ENCODE measurements at places on chromosomes 7 and 10. TPM values are rescaled to one million over a fixed set of nuclear protein-coding genes. Genes with fewer than 3 reads are reported as not detected.

DNA sequence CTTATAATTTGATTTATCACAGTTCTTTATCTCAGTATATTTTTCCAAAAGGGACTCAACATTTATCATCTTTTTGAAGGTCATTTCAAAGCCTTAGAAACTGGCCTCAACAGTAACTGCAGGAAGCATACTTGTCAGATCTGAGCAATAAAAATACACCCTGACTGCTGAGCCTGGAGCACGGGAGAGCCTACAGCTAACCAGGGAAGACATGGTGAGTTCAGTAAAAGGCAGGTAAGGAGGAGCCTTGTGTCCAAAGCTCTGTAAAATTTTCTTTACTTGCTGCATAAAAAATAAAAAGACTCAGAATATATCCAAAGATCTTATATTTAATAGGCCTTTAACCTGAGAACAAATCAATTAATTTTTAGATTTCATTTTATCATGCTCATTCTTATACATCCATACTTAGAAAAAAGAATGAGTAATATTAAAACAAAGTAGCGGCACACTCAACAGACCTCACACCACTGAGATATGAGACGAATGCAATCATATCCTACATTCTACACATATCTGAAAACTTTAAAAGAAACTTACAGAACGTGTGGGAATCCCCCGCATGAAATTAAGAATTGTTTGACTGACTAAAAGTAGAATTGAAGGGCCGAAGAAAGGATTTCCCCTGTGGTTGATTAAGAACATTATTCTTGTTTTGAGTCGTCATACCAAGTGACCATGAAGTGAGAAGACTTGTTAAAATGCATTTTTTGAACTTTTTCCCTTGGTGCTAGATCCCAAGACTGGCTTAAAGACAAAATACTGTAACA is 296.4 kb upstream of the MKLN1 start:
- no peak for DNase-seq

The HPSE2 gene
- polyA plus RNA-seq: 13.0 TPM

GRCh38 chr7:151372612-151373265 is 31.1 kb downstream of the NUB1 start:
- DNase-seq: no peak

- no peak for DNase-seq
Measured at GRCh38 chr7:131234719-131235488, 92.8 kb upstream of the MKLN1 start.

GRCh38 chr10:6396652-6397051 is 183.4 kb downstream of the PRKCQ start:
- DNase-seq: no peak

- DNase-seq: no peak
Measured at GRCh38 chr7:30023524-30023923, 3.0 kb downstream of the FKBP14 start.

DNA sequence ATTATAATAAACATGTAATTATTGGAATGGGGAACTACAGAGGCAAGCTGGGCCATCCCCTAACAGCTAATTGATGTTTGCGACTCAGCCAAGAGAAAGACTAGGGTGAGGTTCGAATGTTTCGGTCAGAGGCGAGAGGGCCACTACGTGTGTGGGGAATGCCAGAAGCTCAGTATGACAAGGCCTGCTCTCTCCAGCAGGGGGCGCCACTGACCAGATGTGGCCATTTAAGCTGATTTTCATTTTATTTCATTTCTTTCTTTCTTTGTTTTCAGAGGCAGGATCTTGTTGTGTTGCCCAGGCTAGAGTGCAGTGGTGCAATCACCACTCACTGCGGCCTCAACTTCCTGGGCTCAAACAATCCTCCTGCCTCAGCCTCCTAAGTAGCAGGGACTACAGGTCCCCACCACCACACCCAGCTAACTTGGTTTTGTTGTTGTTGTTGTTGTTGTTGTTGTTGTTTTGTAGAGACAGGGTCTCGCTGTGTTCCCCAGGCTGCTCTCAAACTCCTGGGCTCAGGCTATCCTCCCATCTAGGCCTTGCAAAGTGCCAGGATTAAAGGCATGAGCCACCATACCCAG is 38.1 kb downstream of the TMEM130 start:
- DNase-seq: no peak

- DNase-seq: no peak
Measured at GRCh38 chr7:105007298-105007697, 6.7 kb upstream of the KMT2E start.

The DNMBP gene
- polyA plus RNA-seq: 30.1 TPM

DNA sequence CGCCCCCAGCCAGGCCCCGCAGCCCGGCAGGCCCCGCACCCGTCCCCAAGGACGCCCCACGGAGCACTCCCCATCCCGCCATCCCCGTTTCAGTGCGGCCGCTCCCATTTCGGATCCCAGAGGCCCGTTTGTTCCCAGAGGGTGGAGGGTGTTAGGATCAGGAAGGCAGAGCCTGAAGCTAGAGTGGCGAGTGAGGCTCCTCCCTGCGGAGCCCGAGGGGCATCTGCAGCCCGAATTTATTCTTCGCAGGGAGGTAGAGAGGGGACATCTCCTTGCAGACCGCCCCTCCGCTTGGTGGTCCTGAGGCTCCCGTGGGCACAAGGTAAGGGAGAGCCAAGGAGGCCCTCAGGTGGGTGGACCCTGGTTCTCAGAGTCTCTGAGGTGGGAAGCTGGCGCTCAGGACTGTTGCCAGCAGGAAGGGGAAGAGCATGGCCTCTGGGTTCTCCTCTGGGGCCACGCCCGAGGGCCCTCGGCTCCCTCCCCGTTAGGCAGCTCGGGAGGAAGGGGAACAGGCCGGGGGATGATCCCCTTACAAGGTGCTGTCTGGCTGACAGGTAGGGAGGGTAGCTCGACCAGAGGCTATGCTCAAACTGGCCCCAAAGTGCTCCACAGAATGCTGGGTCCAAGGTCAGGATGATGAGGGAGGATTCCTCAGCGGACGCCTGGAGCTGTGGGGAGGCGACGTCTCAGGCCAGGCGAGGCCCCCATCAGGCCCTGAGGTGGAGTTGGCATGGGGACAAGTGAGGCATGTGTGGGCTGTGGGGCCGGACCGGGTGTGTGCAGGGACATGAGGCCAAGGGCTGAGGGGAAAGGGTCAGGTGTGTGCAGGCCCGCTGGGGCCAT is 17.4 kb downstream of the POLL start:
- no peak for DNase-seq

DNA sequence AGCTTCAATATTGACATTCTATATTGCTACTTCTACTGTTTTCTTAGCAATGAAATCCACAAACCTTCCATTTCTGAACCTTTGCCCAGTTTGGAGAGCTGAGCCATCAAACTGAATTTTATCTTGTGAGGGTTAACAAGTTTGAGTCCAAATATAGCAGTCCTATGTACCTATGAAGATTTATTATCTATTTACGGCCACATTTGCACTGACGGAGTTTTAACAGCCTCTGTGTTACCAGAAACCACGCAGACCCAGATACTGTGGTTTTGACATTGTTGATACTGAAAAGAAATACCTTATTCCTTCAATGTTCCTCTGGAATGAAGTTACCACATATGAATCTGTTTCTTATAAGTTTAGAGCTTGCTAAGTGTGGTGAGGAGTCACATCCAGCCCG is 172.6 kb downstream of the FGFR2 start:
- DNase-seq: no peak

DNA sequence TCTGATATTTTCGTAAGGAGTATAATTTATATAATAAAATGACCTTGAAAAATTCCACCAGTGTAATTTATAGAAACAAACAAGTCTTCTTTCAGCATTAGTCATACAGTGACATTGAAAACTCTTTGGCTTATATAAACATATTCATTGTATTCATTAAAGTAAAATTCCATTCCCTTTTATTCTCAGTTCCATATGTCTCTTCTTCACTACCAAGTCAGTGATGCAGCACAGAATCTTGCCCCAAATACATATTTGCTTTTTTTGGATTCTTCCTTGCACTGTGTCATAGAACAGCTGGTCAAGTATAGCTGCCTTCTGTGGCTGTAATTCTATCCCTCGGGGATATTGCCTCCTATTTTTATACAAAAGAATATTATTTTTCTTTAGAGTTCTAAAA is 884.5 kb upstream of the POT1 start:
- DNase-seq: no peak

DNA sequence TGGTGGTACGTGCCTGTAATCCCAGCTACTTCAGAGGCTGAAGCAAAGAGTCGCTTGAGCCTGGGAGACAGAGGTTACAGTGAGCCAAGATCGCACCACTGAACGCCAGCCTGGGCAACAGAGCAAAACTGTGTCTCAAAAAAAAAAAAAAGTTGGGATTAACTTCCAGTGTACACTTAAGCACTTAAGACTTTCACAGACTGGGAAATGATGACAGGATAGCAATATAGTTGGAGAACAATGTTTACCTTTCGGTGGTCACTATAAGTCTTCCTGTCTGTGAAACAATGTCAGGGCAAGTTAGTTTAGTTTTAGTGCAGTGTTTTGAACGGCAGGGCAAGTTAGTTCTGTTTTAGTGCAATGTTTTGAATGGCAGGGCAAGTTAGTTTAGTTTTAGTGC is 130.2 kb downstream of the TPST1 start:
- no peak for DNase-seq

The SPAM1 gene
- polyA plus RNA-seq: 0.21 TPM

The ELMO1 gene
- polyA plus RNA-seq: 50.7 TPM

- no peak for DNase-seq
Measured at GRCh38 chr10:108562105-108562504, 1361.2 kb downstream of the XPNPEP1 start.

DNA sequence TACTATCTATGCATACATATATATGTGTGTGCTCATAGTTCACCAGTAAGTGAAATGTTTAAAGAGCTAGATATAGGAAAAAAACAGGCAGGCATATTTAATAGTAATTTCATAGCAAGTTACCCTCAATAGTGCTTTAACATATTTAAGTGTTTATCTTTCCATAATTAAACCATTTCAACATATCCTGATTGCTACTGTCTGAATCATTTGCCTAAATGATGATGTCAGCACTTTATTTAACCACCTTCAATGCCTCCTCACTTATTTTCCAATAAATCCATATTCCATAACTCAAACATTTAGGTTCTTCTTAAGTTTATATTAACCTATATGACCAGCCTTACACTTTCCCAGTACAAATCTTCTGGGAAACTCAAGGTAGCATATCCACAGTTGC is 601.1 kb downstream of the ARL4A start:
- DNase-seq: no peak

DNA sequence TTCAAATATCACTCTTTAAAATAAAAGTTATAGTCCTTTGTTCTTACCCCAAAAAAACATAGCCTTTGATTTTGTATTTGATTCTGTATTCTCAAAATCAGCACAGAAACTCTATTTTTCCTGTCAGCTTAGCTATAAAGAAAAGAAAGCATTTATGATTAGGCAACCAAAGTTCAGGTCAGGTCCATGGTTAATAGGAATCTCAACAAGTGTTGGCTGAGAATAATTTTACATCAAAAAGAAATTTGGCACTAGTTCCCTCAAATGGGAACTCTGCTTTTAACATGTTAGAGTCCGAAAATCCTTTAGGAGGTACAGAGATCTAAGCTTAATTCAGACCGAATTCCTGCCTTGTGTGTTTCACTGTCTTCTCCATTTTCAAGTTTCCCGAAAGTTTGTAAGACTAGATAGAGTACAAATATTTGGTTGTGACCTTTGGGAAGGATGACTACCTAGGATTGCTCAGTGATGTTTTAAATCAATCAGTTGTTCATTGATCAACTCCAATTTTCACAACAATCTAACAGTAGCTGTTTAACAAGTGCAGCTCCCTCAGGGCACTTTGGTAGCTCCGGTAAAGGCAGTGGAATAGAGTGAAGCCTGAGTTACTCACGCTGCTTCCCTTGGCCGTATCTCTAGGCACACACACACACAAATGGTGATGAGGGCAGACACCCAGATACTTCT is 8.8 kb upstream of the ENO4 start:
- no peak for DNase-seq

The NUTM2D gene
- polyA plus RNA-seq: 9.5 TPM

The SFRP5 gene
- 9.7 TPM for polyA plus RNA-seq

DNA sequence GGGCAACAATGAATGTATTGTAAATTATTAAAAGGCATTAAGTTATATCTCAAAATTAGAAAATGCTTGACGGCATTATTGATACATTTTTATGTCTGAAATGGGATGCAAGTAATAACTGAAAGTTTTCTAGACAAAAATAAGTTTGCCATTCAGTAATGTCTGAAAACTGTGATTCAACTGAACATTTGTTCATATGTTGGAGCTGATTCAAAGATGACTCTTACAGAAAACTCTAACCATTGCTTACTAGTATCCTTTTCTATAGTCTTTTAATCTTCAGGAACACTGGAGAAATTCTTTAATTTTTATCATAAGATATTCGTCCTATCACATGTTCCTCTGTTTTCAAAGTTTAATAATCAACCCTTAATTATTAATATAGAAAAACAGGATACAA is 71.1 kb upstream of the TFEC start:
- no peak for DNase-seq

The GTPBP10 gene
- polyA plus RNA-seq: 22.4 TPM

- no peak for DNase-seq
Measured at GRCh38 chr10:48839809-48840679, 99.6 kb downstream of the LRRC18 start.
